ENCODE measurements at places on chromosomes 1 and 21.

DNA sequence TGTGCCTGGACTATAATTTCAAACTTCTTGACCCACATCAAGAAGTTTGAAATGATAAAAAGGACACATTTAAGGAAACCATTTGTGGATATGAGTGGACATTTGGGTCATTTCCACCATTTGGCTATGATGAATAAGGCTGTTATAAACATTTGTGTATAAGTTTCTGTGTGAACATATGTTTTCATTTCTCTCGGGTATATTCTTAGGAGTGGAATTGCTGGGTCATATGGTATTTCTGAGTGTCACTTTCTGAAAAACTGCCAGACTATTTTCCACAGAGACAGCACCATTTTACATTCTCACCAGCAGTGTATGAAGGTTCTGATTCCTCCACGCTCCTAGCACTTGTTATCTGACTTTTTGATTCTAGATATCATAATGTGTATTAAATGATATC is 50.8 kb downstream of the GPR137B start:
- no peak for DNase-seq

- no peak for DNase-seq
Observed at GRCh38 chr1:112536561-112536960, 27.8 kb downstream of the WNT2B start.

DNA sequence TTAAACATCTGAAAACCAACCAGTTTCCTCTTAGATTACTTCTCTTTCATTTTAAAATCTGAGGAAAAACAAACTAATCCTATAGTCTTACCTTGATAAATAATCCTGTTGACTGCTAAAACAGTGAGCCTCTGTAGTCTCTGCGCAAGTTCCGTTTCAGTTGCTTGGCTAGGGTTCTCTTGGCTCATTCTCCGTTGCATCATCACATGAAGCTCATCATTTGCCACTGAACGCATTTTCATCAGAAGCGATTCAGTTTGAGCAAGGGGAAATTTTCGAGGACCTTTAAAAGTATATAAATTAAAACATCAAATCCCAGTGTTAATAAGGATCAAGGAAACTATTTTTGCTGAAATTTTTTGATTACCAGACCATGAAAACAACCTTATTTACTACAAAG is 96.7 kb upstream of the GNG4 start:
- DNase-seq = no peak

- peak; percentile 2 for DNase-seq
Observed at GRCh38 chr1:204400882-204401510, 10.6 kb downstream of the PPP1R15B start.

DNA sequence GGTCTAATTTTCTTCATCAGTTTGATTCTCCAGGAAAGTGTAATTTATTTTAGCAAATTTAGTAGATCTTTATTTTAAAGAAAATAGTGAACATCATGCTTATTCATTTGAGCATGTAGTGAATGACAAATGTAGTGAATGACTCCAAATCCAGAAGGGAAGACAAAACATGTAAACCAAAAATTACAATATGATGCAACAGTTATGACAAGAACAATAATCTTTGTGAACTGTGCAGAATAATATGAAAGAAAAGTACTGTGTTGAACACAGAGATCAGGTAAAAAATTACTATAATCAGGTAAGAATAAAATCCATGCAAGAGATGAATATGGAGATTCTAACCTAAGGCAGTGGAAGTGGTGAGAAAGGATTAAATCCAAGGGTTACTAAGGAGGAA is 30.0 kb upstream of the DPH5 start:
- DNase-seq = no peak

DNA sequence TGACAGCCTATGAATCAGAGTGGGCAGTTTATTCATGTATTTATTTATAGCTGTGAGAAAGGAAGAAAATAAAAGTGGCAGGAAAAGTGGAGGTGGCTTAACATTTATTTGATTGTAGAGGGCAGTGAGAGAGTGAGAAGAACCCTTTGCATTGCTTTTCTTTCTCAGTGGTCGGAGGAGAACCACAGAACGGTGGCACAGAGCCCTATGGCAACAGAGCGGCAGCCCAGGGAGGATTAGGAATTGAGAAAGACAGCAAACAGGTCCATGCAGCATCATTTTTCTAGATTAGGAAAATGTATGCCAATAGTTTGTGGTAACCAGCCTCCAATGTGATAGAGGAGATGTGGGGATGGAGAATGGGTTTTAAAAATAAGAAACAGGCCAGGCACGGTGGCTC is 53.1 kb downstream of the NMNAT2 start:
- DNase-seq = no peak

GRCh38 chr1:78420688-78421087 is 70.1 kb upstream of the PTGFR start:
- DNase-seq = no peak
